ENCODE measurements at places on chromosomes 1 and 21.

DNA sequence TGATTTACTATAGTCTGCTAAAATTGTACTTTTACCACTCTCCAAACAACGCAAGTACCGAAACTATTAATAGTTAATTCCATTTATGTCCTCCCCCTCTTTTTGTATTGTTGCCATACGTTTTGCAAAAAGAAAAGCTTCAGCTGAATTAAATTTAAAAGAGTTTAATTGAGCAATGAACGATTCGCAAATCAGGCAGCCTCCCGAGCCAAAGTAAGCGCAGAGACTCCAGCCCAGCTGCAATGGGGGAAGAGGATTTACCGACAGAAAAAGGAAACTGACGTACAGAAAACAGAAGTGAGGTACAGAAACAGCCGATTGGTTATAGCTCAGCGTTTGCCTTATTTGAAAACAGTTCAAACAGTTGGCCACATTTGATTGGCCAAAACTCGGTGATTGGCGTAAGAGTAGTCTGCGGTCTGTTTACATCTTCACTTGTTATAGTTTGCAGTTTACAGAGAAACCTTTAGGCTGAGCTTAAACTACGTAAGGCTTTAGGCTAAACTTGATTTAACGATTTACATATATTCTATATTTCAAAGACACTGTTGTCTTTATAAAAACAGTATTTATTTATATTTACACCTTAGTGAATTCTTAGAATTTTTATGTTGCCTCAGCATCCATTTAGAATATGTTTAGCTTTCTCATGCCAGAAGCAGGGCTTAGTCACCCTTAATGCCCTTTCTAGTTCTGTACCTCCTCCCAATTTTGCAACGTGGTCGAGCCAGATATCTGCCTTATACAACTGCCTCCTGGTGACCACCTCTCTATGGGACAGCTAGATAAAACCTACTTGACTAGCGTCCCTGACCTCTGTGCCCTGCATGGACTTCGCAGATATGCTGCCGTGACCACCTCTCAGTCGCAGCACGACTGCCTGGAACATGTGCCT is 23.8 kb downstream of the CR1 start:
- peak; percentile 50 for DNase-seq

- DNase-seq = no peak
Observed at GRCh38 chr1:162688521-162688920, 56.3 kb downstream of the DDR2 start.

- peak; percentile 63 for DNase-seq
Observed at GRCh38 chr1:28973596-28974421, 59.4 kb downstream of the EPB41 start.

GRCh38 chr1:29520571-29521437 is 284.5 kb downstream of the PTPRU start:
- no peak for DNase-seq

GRCh38 chr1:93595743-93596142 is 85.9 kb downstream of the BCAR3 start:
- DNase-seq = peak; percentile 53

DNA sequence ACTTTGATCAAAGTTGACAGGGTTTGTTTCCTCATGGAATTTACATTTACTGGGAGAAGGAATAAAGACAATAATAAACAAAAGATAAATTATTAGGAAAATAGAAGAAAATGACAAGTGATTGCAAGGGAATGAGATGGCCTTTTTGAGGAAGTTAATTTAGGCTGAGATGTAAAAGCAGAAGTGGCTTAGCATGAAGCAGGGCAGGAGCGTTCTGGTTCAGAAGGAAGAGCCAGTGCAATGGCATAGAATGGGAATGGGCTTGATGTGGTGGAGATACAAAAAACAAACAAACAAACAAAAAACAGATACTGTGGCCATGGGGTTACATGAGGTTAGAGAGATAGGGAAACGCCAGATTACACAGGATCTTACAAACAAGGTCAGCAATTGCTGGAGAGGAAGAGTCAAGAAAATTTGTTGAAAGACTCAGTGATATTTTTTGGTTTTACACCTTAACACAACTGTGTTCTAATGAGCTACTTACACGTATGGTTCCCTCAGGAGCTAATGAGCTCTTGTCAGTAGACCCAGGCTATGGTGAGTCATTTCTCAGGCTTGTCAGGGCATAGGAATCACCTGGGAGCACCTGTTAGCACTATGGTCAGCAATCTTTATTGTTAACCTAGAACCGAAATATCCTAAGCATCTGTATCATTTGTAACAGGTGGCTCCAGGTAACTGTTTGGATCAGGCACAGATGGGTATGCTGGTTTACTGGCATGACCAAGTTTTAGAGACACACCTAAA is 8.7 kb upstream of the CADM3 start:
- no peak for DNase-seq

GRCh38 chr21:45309987-45310381 is 22.3 kb upstream of the POFUT2 start:
- no peak for DNase-seq

GRCh38 chr1:63950023-63950422 is 176.2 kb downstream of the ROR1 start:
- no peak for DNase-seq

Data from fibroblast of skin of right quadriceps (primary cell).